ENCODE measurements at places on chromosomes 6 and 20.
A peak's percentile ranks its signal among the peaks of the same experiment; 100 is the strongest.

GRCh38 chr20:16810216-16810615 is 62.1 kb downstream of the OTOR start:
- DNase-seq: no peak

GRCh38 chr20:58650181-58650775 is 805 bp upstream of the STX16 start:
- DNase-seq: peak; percentile 74

GRCh38 chr6:79536585-79536953 is 661 bp downstream of the LCA5 start:
- no peak for DNase-seq

GRCh38 chr6:84773133-84773430 is 8.7 kb upstream of the TBX18 start:
- peak; percentile 16 for DNase-seq

DNA sequence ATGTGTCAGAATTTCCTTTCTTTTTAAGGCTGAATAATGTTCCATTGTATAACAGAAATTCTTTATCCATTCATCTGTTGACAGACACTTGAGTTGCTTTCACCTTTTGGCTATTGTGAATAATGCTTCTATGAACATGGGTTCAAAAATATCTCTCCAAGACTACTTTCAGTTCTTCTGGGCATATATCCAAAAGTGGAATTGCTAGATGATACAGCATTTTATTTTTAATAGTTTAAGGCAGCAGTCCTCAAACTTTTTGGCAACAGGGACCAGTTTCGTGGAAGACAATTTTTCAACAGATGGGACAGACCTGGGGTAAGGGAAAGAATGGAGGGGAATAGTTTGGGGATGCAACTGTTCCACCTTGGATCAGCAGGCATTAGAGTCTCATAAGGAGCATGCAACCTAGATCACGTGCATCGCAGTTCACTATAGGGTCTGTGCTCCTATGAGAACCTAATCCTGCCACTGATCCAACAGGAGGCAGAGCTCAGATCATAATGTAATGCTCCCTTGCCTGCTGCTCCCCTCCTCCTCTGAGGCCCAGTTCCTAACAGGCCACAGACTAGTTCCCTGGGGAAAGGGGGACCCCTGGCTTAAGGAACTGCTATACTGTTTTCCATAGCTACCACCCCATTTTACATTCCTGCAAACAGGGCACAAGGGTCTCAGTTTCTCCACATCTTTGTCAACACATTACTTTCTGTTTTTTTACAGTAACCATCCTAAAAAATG is 239.9 kb upstream of the RNF217 start:
- DNase-seq: no peak

DNA sequence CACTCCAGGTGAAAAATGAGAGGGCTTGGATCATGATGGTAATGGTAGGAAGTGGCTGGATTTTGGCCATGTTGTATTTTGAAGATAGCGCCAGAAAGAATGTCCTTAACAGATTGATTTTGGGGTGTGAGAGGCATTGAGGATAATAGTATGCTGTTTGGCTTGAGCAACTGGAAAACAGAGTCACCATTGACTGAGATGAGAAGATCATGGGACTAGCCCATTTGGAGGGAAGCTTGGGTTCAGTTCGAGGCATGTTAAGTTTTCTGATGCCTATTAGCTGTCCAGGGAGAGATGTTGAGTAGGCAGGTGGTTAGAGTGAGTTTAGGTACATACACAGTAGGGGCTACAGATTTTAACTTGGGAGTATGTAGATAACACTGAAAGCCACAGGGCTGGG is 23.3 kb downstream of the PLCG1 start:
- DNase-seq: no peak

DNA sequence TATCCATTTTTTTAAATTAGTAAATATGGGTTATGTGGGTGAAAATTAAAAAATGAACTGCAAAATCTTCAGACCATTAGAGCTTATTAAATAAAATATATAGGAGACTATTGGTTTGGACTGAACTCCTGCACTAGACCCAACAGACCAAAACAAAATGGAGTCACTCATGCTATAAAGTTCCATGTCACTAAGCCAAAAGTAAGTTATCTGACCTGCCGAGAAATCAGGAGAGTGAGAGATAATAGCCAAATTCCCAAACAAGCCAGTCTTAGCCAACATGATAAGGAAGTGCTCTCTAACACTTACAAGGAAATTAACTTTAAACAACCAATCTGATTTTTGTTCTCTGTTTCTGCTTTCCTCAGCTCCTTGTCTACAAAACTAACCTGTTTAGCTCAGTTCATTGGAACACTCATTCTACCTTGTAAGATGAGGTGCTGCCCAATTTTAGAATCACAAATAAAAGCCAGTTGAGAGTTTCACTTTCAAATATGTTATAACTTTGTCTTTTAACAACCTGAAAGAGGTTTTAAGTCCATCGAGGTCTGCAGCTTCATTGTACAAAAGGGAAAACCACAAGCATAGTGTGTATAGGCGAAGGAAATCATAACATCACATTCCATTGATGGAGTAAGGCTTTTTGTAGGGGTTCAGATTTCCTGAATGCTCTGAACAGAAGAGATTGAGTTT is 220.5 kb downstream of the TENT5A start:
- no peak for DNase-seq

- no peak for DNase-seq
These were observed 649.8 kb upstream of the SLC35B3 start for GRCh38 chr6:9085054-9085708.

GRCh38 chr20:44188752-44189151 is 1.8 kb upstream of the JPH2 start:
- DNase-seq: no peak

GRCh38 chr20:2508631-2509467 is at the start of gene ZNF343:
Gene ZNF343 (minus strand): TSS chr20:2508915. CDS start chr20:2493895, 15,020 bp downstream.
- peak; percentile 93 for DNase-seq

GRCh38 chr20:10105046-10105445 is 70.3 kb downstream of the ANKEF1 start:
- DNase-seq: no peak

DNA sequence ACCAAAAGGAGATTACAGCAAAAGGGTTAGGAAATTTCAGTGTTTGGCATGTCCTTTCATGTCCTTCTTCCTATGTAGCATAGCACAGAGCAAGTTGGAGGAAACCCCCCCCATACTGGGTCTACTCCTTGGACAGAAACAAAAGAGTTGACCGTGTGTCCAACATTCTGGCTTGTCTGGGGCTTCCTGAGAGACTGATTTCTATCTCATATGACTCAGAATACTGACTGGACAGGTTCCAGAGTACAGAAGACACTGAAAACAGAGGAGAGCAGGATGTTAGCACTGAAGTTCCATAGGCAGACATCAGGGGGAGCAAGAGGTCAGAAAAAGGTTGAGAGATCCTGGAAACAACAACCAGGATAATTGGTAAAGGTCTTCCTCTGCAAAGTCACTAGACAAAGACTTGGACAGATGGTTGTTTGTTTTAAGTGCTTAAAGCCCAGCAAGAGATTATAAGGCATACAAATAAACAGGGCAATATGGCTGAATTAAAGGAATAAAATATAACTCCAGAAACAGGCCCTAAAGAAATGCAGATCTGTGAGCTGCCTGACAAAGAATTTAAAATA is 48.4 kb downstream of the USP49 start:
- peak; percentile 70 for DNase-seq

GRCh38 chr20:9078826-9079731 is 10.2 kb downstream of the PLCB4 start:
- DNase-seq: no peak

DNA sequence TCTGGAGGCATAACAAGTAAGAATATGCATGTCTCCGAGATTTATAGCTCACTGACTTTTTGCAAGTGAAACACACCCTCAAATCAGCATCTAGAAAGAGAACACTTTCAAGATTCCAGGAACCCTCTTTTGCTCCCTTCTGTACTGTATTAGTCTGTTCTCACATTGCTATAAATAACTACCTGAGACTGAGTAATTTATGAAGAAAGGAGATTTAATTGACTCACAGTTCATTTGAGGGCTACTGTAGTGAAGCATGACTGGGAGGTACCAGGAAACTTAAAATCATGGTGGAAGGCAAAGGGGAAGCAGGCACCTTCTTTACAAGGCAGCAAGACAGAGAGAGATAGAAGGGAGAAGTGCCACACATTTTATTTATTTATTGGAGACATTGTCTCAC is 269.9 kb downstream of the UTRN start:
- DNase-seq: no peak

DNA sequence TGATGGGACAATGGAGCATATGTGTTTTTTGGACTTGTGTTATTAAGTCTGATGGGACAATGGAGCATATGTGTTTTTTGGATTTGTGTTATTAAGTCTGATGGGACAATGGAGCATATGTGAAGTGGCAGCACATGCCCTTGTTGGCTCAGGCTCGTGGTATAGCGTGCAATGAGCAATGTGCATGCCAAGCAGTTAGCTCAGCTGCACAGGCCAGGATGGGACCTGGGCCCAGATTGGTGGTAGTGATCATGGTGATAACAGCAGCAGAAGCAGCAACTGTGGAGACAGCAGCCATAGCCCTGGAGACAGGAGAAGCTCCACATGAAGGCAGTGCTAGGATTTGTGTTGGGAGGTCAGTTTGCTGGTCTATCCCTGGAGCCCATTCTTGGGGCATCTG is 61.1 kb downstream of the IL20RA start:
- DNase-seq: no peak

GRCh38 chr20:32990426-32990825 is 13.8 kb downstream of the SUN5 start:
- DNase-seq: no peak

DNA sequence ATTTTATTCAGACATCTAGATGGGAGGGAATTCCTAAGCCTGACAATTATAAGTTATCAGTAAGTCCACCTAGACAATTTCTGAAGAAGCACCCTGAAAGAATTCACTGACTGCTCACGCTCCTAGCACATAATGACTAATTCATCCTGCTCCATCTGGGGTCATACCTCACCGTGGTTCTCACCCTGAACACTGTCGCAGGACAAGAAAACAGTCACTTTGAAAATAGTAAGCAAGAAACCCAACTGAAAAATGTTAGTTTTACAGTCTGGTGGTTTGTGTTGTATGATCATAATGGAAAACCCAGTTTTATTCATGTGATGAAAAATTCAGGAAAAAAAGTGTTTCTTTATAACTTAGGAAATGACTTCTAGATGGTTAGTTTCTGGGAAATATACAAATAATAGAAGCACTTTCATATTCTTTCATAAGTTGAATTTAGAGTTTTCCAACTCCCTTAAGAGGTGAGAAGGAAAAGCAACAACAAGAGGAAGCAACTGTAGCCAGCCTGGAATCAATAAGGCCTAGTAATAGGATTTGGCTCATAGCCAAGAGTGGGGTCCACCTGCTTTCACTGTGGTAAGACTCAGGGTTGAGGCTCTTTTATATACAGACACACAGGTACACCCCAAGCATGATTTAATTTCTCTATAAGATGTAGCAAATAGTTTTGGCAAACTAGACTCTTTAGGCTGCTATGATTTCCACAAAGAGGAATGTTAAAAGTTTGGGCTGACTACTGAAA is 94.1 kb downstream of the HIVEP2 start:
- DNase-seq: no peak

DNA sequence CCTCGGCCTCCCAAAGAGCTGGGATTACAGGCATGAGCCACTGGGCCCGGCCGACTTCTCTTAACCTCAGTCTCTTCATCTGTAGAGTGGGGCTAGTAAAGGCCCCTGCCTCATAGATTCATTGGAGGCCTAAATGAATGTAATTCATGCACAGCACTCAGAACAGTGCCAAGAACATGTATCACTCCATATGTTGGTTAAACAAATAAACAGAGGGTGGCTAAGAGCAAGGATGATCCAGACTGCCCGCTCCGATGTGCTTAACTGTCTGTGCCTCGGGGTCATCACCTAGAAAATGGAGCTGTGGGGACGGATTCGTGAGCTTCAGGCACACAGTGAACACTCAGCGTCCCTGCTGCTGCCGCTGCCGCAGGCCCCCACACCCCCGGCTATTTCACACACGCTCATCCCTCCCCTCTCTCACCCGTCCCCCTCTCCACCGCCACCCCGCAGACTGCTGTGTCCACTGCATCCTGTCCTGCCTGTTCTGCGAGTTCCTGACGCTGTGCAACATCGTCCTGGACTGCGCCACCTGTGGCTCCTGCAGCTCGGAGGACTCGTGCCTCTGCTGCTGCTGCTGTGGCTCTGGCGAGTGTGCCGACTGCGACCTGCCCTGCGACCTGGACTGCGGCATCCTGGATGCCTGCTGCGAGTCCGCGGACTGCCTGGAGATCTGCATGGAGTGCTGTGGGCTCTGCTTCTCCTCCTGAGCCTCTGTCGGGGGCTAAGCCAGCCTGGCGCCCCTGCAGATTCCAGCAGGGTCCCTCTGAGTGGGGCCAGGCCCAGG is 14.8 kb downstream of the MDFI start:
- no peak for DNase-seq

DNA sequence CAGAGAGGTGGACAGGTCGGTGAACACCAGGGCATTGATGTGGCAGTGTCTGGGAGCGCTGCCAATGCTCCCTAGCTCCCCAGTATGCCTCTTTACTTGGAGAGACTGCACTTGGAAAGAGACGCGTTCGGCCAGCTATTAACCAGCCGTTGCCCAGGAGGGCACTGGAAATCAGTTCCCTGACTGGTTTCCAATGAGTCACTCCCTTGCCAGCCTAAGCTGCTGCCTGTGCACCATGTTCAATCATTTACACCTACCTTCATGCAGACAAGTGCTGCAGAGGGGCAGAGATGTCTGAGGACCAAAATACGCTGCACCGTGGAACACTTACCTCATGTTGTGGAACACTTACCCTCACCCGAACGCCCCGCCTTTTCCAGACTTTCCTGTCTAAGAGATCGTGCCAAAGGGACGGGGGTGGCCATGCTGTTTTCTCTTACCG is 151.6 kb downstream of the SOBP start:
- DNase-seq: peak; percentile 23

Data from iPS-NIHi11 (cell line).